Neural progenitor cell (in vitro differentiated cells): ENCODE measurements at places on chromosomes 4 and X.
A peak's percentile ranks its signal among the peaks of the same experiment; 100 is the strongest.

DNA sequence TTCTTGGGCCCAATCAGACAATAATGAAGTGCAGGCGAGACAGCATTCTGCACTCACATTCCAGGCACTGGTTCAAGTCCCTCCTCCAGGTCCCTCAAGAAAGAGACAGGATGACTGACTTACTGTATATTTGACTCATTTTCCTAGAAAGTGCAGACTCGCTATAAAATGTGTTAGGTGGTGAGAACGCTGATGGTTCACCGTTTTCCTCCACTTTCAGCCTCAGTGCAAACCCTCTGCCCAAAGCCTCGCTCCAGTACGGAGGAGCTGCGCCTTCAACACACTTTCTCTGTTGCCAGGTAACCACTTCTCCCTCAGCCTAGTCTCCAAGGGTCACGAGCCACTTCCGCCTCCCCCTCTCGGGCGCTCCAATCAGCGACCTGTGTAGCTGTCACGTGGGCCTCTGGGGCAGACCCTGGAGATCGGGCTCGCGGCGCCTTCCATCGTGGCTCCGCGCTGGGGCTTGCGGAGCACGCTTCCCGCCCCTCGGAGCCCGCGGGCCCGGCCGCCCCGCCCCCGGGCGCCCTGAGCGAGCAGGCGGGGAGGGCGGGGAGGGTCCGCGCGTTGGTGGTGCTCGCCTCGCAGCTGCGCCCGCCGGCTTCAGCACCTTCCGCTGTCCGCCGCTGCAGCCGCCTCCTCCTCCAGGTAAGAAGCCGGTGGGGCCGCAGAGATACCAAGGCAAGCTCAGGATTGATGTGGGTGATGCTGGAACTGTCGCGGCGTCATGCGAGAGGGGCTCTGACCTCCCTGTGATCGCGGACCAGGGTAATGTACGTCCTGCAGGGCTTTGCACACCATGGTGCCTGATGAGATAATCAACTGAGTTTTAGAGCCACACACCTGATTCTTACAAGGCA, at the start of gene WDR17:
Gene WDR17 (plus strand): TSS at position 407 of the 857 bp plus-strand sequence. CDS start 45,740 bp downstream, outside the sequence.
- H3K4me3 ChIP-seq: peak within 1 kb of the TSS; percentile 63
- H3K36me3 ChIP-seq: no peaks in the 10 kb centered on the region
- no peak within 1 kb of the TSS for H3K27ac ChIP-seq
- DNase-seq: peak; percentile 99

- H3K27me3 ChIP-seq: no peaks in the 10 kb centered on the region
- no peak overlapping the region for H3K27ac ChIP-seq
- H3K4me3 ChIP-seq: no peak overlapping the region
- H3K4me1 ChIP-seq: no peaks in the 10 kb centered on the region
- no peaks in the 10 kb centered on the region for H3K36me3 ChIP-seq
Measured at GRCh38 chr4:99714179-99714578, 56.6 kb upstream of the C4orf54 start.

GRCh38 chrX:153477364-153477857, 7.0 kb upstream of the HAUS7 start:
- no peak overlapping the region for H3K4me3 ChIP-seq
- no peaks in the 10 kb centered on the region for H3K4me1 ChIP-seq
- DNase-seq: no peak
- peaks cover 22% of the 10 kb centered on the region for H3K27me3 ChIP-seq

DNA sequence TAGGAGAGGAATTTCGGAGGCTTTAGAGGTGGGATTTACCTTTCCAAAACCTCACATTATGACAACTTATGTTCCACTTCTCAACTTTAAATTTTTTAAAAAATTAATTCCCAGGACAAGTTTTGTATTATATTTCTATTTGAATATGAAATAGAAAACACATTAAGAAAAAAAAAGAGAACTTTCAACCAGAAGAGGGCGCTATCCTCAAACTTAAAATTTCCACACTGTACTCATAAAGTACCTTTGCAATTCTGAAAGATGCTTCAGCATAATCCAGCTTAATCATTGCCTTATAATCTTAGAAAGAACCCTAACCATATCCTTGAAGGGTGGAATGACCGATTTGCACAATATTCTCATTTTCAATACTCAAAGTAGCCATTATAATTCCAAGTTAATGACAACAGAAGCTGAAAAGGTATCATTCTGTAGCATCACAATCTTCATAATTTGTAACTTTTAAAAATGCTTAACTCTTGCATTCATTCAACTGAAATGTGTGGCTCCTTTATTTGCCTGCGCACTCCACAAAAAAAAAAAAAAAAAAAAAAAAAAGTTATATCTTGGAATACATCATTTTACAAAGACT, 158.0 kb downstream of the KCNIP4 start:
- no peaks in the 10 kb centered on the region for H3K27me3 ChIP-seq
- no peaks in the 10 kb centered on the region for H3K4me1 ChIP-seq
- H3K27ac ChIP-seq: no peak overlapping the region
- no peak overlapping the region for H3K4me3 ChIP-seq

GRCh38 chr4:42280327-42281095, 116.8 kb upstream of the SHISA3 start:
- peaks cover 3% of the 10 kb centered on the region for H3K4me1 ChIP-seq
- H3K36me3 ChIP-seq: no peaks in the 10 kb centered on the region
- H3K4me3 ChIP-seq: no peak overlapping the region
- no peak overlapping the region for H3K27ac ChIP-seq
- DNase-seq: peak; percentile 39

GRCh38 chr4:12791536-12791935, 692.6 kb downstream of the RAB28 start:
- H3K4me3 ChIP-seq: no peak overlapping the region
- H3K27me3 ChIP-seq: no peaks in the 10 kb centered on the region
- H3K36me3 ChIP-seq: no peaks in the 10 kb centered on the region
- no peaks in the 10 kb centered on the region for H3K4me1 ChIP-seq
- DNase-seq: no peak

DNA sequence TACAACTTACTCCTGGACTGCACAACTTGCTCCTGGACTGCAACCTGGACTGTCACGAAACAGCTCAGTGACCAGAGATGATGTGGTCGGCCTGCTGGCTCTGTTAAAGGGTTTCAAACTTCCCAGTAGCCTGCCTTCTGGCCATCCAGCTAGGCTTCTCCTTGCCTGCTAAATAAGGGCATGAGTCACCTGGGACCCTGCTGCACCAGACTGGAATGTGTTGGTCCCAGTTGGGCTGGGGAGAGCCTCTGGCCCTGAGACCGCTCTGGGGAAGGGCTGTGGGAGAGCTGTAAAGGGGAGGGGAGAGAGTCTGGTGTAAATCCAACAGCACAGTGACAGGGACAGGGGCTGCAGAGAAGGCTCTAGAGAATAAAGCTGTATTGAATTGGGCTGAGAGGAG, 165.8 kb downstream of the VSIG4 start:
- H3K27me3 ChIP-seq: no peaks in the 10 kb centered on the region
- H3K27ac ChIP-seq: no peak overlapping the region
- DNase-seq: no peak
- H3K4me1 ChIP-seq: no peaks in the 10 kb centered on the region

- DNase-seq: no peak
- H3K27me3 ChIP-seq: no peaks in the 10 kb centered on the region
- no peaks in the 10 kb centered on the region for H3K36me3 ChIP-seq
- peaks cover 3% of the 10 kb centered on the region for H3K4me1 ChIP-seq
- no peak overlapping the region for H3K4me3 ChIP-seq
- H3K27ac ChIP-seq: no peak overlapping the region
Measured at GRCh38 chrX:50643525-50644137, 170.4 kb downstream of the SHROOM4 start.

DNA sequence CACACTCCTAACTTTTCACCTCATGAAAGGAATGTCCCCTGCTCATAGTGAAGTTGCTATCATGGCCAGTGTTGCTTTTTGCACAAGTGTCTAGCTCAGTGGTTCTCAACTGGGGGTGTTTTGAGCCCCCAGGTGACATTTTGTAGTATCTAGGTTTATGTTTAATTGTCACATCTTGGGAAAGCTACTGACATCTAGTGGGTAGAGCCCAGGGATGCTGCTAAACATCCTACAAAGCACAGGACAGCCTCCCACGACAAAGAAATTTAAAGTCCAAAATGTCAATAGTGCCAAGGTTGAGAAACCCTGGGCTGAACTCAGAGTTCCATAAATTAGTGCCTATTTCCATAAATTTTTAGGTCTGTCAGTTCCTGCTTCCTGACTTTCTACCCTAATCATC, 70.7 kb upstream of the HCCS start:
- no peak for DNase-seq
- no peak overlapping the region for H3K27ac ChIP-seq
- no peaks in the 10 kb centered on the region for H3K4me1 ChIP-seq
- H3K36me3 ChIP-seq: no peaks in the 10 kb centered on the region
